T47D (cell line): ENCODE measurements at places on chromosomes 5 and 9.

- DNase-seq, result no peak
Observed at GRCh38 chr5:54323495-54323894, 13.1 kb upstream of the ARL15 start.

DNA sequence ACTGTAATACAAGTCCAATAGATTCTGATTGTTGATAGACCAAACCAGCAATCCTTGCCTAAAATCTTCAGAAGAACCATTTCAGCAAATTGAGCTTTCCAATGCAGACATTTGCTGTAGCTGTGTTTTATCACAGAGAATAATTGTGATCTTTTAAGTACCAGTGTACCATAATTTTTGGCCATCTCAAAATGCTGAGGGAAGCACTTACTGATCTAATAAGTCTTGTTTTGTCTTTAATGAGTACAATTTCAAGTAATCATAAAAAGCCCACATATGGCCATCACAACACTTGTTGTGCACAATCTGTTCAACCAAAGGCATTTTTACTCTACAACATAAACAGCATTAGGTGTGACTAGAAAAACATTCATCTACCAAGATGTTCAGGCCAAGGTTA, 159.9 kb downstream of the FBXL17 start:
- no peak for DNase-seq

- DNase-seq, result no peak
Observed at GRCh38 chr5:75524071-75524470, 12.4 kb downstream of the POLK start.

GRCh38 chr5:98770911-98771322, 2.5 kb upstream of the RGMB start:
- DNase-seq, result no peak

DNA sequence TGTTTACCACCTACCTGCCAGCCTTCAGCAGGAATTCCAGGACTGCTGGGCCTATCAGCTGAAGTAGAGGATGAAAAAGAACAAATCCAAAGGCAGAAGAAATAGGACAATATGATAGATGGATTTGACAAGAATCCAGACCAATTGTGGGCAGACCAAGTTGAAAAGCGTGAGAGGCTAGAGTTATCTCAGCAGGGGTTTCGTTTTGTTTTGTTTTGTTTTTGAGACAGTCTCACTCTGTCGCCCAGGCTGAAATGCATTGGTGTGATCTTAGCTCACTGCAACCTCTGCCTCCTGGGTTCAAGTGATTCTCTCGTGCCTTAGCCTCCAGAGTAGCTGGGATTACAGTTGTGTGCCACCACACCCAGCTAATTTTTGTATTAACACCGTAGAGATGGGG, 113.2 kb downstream of the PALM2AKAP2 start:
- no peak for DNase-seq

GRCh38 chr9:472479-473075, 257.9 kb downstream of the DOCK8 start:
- DNase-seq, result peak; percentile 56
